ENCODE measurements at places on chromosomes 3 and 15.

DNA sequence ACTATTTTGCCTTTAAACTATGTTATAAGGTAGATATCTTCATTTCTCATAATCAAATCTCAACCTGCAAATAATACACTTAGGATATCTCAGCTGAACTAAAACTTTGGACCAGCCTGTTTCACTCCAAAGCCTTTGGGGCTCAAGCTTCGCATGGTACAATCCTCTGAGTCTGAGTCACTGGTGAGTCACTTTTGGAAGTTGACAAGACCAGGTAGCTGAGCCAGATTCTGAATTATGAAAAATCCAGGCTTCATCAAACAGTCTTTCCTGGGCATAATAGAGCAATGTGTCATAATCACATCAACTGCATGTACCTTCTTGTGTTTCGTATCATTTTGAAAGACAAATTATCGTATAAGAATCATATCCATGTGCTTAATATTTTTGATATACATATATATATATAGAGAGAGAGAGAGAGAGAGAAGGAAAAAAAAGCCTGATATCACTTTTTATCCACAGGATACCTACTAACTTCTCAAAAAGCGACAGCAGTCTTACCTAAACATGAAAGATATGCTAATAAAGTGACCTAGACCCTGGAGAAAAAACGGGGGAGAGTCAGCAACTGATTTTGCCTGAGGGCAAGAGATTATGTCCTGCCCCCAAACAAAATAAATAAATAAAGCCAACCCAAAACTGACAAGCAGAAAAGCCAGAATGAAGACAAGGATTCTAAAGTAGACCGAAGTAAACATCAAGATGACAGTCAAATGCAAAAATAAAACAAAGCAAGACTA, 263.9 kb upstream of the TGFBR2 start:
- no peak for DNase-seq

- no peak for DNase-seq
Measured at GRCh38 chr3:42228796-42229195, 37.2 kb downstream of the CCK start.

DNA sequence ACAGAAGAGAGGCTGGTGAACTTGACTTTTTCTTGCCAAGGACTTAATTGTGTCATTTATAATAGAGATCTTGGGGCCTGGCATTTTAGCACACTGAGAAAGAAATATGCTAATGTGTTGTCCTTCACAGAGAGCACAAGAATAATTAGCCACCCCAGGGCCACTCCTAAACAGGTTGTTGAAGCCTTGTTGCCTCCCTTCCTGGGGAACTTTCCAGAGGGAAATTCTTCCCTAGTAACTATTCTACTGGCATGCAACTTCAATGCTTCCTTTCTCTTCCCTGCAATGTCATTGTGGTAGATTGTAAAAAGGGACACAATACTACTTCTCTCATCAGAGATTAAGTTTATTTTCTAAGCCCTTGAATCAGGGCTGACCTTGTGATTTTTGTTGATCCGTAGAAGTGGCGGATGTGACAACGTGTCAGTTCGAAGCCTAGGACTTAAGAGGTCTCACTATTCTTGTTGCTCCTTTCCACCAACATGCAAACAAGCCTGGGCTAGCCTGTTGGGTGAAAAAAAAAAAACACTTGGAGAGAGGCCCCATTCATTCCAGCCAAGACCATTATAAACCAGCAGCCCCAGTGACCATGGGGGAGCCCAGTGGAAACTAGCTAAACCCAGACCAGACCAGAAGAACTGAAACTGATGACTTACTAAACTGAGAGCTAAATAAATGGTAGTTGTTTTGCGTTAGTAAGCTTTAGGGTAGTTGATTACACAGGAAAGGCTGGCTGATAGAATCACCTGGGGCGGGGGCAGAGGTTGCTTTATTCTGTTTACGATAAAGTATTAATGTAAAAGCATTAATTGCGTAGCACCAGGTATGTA, 287.2 kb downstream of the SHQ1 start:
- no peak for DNase-seq

DNA sequence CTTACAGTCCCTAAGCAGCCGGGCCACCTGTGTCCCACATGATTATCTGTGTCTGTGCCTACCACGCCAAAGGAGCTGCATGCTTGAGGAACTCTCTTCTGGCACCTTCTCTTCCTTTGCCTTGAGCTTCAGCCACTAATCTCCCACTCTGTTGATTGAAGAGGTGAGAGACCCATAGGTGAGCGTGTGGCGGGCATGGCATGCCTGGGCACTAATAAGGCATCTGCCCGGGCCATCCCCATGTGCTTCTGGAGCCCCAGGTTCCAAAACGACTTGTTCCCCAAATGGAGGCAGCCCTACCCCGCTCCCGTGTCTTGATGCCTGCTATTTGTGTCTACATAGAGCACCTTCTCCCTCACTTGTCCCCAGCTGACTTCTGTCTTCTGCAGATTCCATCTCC, 13.0 kb downstream of the MCM2 start:
- DNase-seq, result no peak

GRCh38 chr15:58583171-58583908, 151.5 kb downstream of the LIPC start:
- DNase-seq, result no peak

DNA sequence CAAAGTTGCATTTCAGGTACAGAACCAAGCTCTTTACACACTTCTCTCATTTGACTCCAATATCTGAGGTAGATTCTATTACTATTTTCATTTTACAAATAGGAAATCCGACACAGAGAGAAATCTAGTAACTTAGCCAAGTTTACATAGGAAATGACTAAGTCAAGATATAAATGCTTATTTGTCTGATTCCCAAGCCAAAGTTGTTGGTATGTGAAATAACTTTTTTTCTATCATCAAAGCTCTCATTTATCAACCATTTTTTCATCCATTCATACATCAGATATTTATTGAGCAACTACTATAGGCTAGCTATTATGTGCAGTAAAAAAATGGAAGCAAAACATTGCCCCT, 89.2 kb upstream of the MITF start:
- no peak for DNase-seq

GRCh38 chr3:121796970-121797369, 37.9 kb downstream of the IQCB1 start:
- no peak for DNase-seq

DNA sequence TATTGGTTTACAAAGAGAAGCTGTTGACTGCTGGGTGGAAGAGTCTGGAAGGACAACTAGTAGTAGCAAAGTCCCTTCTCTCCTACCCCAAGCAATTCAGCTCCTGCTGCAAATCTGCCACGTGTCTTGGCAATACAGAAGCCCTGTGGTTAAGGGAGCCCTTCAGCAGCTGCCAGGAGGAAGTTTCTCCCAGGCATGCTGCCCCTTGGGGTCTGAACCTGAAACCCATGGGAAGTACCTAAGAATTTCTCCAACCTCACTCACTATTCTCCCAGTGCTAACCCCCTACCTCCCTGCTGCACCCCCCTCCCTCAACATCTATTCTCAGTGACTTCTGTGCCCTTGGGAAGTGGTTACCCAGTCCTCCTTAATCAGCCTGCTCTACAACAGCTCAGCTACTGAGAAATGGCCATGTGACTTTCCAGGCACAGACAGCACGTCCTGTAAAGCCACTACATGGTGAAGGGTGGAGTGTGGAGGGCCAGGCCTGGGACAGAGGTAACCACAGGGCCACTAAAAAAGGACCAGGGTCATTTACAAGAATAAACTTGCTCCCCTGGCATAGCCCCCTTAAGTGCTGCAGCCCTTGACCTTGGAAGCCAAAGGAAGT, 316.6 kb downstream of the NTRK3 start:
- no peak for DNase-seq

Measured in stimulated activated CD8-positive, alpha-beta memory T cell treated with anti-CD3 and anti-CD28 coated beads, Interleukin-4, amount 100 ng/mL, for 4 hours (primary cell).